ENCODE measurements at places on chromosomes 1 and 21.

- DNase-seq: no peak
Observed at GRCh38 chr1:192889082-192889481, 80.2 kb downstream of the RGS2 start.

DNA sequence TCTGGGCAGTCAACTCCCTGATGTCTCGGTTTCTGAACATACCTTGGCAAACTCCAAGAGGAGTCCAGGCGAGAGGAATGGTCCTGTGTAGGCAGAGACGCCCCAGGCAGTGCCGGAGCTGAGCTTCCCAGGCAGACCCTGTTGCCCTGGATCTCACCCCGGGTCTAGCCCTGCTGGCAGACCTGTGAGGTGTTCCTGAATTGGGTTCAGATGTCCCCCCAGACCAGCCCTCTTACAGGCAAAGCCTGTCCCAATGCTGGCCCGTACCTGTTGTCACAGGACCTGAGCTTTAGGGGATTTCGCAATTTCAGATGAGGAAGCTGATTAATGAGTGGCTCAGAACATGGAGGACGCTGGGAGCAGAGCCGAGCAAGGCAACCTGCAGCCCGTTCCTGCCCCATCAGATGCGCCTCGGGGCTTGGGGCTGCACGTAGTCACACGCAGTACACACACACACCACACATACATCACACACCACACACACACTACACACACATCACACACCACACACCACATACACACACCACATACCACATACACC is 38.5 kb upstream of the PDE9A start:
- no peak for DNase-seq

- no peak for DNase-seq
Observed at GRCh38 chr1:119590393-119590792, 57.7 kb downstream of the ZNF697 start.

DNA sequence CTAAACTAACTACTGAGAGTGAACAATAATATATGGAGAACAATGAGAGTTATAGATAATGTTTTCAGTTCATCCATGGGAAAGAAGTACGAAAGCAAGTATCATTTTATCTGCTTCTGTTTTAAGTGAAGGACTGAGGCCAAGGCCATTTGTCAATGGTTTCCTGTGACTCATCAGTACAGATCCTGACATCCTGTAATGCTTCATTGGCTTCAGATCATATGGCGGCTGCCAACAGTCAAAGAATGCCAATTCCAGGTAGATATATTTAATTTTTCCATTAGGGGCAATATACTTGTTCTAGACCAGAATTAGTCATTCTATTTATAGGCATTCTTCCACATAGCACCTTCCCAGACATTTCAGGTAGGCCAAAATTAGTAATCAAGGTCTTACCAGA is 97.3 kb downstream of the USH2A start:
- no peak for DNase-seq

DNA sequence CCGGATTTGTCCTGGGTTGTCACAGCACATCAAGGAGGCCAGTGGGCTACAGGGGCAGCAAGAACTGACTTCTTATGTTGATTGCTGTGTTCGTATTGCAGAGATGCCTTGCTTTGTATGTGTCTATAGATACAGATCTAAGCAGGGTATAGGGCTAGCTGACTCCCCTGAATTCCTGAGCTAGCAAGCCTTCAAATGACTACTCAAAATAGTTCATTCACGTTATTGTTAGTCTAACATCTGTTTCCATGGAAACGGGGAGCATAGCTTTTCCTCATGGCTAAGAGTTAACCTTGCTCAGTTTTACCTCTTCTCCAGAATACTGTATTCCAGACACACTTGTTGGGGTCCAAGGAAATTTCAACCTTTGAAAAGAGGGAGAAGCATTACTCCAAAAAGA is 24.1 kb downstream of the TRIM45 start:
- DNase-seq: peak; percentile 18

DNA sequence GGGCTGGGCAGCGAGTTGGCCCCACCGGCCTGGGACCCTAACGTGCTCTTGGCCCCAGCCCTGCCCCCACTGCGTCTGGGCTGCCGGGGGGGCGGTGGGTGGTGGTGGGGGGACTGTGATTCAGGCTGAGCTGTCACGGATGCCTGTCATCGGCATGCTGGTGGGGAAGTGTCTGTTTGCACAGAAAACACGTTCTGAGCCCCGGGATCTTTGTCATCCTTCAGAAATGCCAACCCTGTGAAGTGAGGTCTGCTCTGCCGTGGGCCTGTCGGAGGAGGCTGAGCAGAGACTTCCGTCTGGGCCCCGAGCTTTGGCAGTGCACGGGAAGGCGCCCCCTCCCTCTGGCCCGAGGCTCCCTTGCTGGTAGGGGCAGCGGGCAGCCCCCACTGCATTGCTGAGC is 24.3 kb upstream of the PLCH2 start:
- peak; percentile 74 for DNase-seq
